ENCODE measurements at places on chromosomes 7 and 10. TPM values are rescaled to one million over a fixed set of nuclear protein-coding genes. Genes with fewer than 3 reads are reported as not detected.

DNA sequence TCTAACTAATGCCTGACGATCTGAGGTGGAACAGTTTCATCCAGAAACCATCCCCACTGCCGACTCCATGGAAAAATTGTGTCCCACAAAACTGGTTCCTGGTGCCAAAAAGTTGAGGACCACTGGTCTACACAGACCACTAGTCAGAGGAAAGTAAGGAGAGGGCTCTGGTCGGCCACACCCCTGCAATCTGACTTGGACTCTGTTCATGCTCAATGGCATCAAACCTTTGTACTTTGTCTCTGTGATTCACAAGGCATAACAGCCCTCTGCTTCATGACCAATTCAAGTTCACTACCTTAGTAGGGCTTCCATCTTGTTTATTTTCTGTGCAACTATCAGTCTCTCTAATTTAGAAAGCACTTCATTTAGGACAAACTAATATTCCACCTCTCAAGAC lies 1.8 kb downstream of the TUBAL3 start:
- peaks cover 6% of the 10 kb centered on the region for H3K27me3 ChIP-seq
- H3K36me3 ChIP-seq, result no peaks in the 10 kb centered on the region
- no peaks in the 10 kb centered on the region for H3K4me1 ChIP-seq
- DNase-seq, result no peak
- H3K4me3 ChIP-seq, result no peak overlapping the region

- no peak overlapping the region for H3K27ac ChIP-seq
- no peaks in the 10 kb centered on the region for H3K4me1 ChIP-seq
- no peaks in the 10 kb centered on the region for H3K36me3 ChIP-seq
Measured at GRCh38 chr10:86164174-86164774, 202.3 kb downstream of the GRID1 start.

DNA sequence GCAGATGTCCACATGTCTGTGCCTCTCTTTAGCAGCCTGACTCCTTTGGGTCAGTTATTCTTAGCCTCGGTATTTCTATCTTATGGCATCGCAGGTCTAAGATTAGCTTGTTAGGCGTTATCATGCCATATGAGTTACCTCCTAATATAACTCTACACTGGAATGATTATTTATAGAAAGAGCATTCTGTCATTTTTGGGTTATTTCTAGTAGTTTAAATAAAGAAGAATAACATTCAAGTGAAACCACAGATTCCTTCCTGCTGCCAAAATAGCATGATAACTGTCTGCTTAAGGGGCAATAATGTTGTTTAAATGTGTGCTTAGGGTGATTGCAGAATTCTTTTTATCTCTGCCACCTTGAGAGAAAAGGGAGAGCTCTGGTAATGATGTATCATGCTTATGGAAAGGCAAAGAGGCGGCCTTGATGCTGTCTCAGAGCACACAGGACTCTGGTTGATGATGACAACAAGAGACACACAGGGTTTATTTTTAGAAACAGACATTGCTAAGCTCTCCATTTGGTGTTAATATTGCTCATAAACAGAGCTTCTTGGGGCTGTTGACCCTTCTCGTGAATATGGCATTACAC lies 10.4 kb downstream of the HDAC9 start:
- H3K27me3 ChIP-seq, result no peaks in the 10 kb centered on the region
- H3K4me1 ChIP-seq, result no peaks in the 10 kb centered on the region
- no peak for DNase-seq
- no peak overlapping the region for H3K27ac ChIP-seq
- no peaks in the 10 kb centered on the region for H3K36me3 ChIP-seq

GRCh38 chr7:50849991-50850390 lies 67.3 kb upstream of the GRB10 start:
- H3K4me1 ChIP-seq, result no peaks in the 10 kb centered on the region
- H3K27ac ChIP-seq, result no peak overlapping the region
- DNase-seq, result no peak
- no peak overlapping the region for H3K4me3 ChIP-seq
- peaks cover 6% of the 10 kb centered on the region for H3K36me3 ChIP-seq

- no peak overlapping the region for H3K27ac ChIP-seq
- peaks cover 2% of the 10 kb centered on the region for H3K4me1 ChIP-seq
- no peaks in the 10 kb centered on the region for H3K36me3 ChIP-seq
- H3K27me3 ChIP-seq, result peaks cover 11% of the 10 kb centered on the region
Measured at GRCh38 chr10:44400541-44400940, 15.6 kb upstream of the CXCL12 start.

DNA sequence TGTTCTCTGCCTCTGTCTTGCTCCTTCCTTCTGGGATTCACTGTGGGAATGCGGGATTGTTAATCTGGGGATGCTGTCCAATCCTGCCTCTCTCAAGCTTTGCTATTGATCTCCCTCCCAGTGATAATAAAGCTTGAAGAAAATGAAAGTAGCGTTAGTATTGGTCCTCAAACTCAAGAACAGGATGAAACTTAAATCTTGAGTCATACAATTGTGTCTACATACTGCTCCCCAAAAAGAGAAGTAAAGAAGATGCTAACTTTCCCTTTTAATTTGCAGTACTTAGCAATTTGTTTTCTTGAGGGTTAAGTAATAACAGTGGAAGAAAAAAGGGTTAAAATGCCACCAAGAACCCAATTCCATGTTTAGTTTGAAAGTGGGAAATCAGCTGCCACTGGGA lies 13.6 kb downstream of the CFTR start:
- no peaks in the 10 kb centered on the region for H3K36me3 ChIP-seq
- no peaks in the 10 kb centered on the region for H3K4me1 ChIP-seq
- H3K27ac ChIP-seq, result no peak overlapping the region
- H3K4me3 ChIP-seq, result no peak overlapping the region

DNA sequence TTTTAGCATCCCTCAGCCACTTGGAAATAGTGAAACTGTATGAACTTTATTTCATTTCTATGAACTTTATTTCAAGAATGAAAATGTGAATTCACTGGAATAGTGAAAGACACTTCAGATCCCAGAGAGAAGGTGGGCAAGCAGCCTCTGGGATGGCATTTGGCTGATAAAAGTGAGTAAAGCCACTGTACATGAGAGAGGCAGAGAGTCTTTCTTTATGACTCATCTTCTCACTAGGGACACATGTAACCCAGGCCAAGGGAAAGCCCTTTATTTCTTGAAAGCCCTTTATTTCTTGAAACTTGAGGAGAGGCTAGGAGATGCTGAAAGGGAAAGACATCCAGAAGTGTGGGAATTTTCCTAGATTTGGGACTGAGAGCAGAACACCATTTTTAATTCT lies 148.9 kb upstream of the SMIM30 start:
- H3K4me1 ChIP-seq, result no peaks in the 10 kb centered on the region
- no peaks in the 10 kb centered on the region for H3K36me3 ChIP-seq
- DNase-seq, result no peak

Gene DKK1
- not detected for total RNA-seq

GRCh38 chr7:15604166-15604565 lies 42.4 kb upstream of the AGMO start:
- DNase-seq, result no peak
- H3K4me1 ChIP-seq, result no peaks in the 10 kb centered on the region
- H3K27ac ChIP-seq, result no peak overlapping the region

- H3K36me3 ChIP-seq, result peaks cover 17% of the 10 kb centered on the region
- no peak overlapping the region for H3K4me3 ChIP-seq
- no peaks in the 10 kb centered on the region for H3K27me3 ChIP-seq
- no peak for DNase-seq
- no peaks in the 10 kb centered on the region for H3K4me1 ChIP-seq
Measured at GRCh38 chr7:30519122-30519521, 14.5 kb upstream of the GGCT start.

Gene TMEM225B
- total RNA-seq, result 2.3 TPM

Gene PNLIP
- not detected for total RNA-seq

GRCh38 chr10:43261578-43262396 lies 5.1 kb downstream of the RASGEF1A start:
- H3K4me1 ChIP-seq, result peaks cover 6% of the 10 kb centered on the region
- H3K27me3 ChIP-seq, result peaks cover 14% of the 10 kb centered on the region
- no peak overlapping the region for H3K4me3 ChIP-seq
- no peak for DNase-seq

Gene WEE2
- not detected for total RNA-seq

DNA sequence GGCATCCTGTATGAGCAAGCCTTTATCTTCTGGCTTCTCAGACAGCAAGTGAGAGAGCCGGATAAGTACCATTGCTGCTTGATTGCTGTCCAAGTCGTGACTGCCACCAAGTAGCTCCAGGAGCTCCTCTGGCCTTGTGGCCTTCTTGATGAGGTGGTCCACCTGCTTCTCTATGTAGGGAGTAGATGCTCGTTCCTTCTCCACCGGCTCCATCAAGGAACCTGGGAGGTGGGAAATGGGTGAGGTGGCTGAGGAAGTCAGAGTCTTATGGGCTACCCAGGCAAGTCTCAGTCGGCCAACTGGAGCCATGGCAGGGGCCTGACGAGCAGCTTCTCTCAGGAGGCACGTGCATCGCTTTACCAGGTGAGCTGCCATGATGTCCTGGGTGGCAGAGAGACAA lies 2.6 kb downstream of the TBRG4 start:
- peaks cover 19% of the 10 kb centered on the region for H3K4me1 ChIP-seq
- no peaks in the 10 kb centered on the region for H3K27me3 ChIP-seq
- H3K27ac ChIP-seq, result peak overlapping the region; percentile 83
- H3K4me3 ChIP-seq, result peak overlapping the region; percentile 71
- peaks cover 13% of the 10 kb centered on the region for H3K36me3 ChIP-seq

- peak overlapping the region; percentile 93 for H3K4me3 ChIP-seq
- peaks cover 40% of the 10 kb centered on the region for H3K4me1 ChIP-seq
- H3K36me3 ChIP-seq, result no peaks in the 10 kb centered on the region
- no peaks in the 10 kb centered on the region for H3K27me3 ChIP-seq
- peak overlapping the region; percentile 98 for H3K27ac ChIP-seq
- DNase-seq, result peak; percentile 56
Measured at GRCh38 chr10:45420453-45421192, 46.6 kb downstream of the ALOX5 start.
